ENCODE measurements at places on chromosomes 6 and 20.

- DNase-seq, result no peak
Observed at GRCh38 chr20:43991261-43991660, 76.6 kb downstream of the TOX2 start.

GRCh38 chr6:166308033-166308768, at the start of gene PRR18:
Gene PRR18, minus strand, starts transcription at chr6:166308392. Its CDS starts 250 bp downstream, at chr6:166308142.
- no peak for DNase-seq

DNA sequence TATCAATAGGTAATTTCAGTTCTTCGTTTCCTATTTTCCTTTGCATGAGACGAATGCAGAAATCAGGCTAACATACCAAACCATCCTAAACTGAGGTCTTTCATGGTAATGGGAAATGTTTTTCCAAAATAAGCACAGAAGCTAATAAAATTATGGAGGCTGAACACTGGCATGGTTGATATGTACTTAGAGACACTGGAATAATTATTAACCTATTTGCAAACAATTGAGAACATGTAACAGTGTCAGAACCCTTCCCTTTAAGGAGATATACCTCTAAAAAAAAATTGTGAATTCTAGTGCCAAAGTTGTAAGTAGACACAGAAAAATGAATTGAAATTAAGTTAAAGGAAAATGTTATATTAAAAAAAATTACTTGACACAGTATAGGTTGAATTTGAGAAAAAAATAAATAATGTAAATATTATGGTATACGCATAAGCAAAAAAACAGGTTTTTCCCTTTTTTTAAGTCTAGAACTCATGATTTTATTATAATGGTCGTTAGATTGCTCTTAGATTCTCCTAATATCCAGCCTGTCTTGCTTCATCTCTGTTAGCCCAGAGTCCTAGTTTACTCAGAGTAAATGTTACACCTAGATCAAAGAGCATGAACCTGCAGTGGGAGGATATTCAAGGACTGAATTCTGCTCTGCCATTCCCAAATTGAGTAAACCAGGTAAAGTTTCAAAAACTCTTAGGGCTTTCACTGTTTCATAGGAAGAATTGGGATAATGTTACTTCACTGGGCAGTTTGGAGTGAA, 1.7 kb downstream of the SLC17A2 start:
- no peak for DNase-seq

- DNase-seq, result peak; percentile 4
Observed at GRCh38 chr6:67643281-67643680, 991.8 kb upstream of the ADGRB3 start.

GRCh38 chr20:48148916-48149672, 363.8 kb upstream of the SULF2 start:
- no peak for DNase-seq

- DNase-seq, result no peak
Observed at GRCh38 chr20:63711085-63711645, 3.3 kb downstream of the ZGPAT start.

- no peak for DNase-seq
Observed at GRCh38 chr20:59821201-59821600, 112.2 kb downstream of the SYCP2 start.

DNA sequence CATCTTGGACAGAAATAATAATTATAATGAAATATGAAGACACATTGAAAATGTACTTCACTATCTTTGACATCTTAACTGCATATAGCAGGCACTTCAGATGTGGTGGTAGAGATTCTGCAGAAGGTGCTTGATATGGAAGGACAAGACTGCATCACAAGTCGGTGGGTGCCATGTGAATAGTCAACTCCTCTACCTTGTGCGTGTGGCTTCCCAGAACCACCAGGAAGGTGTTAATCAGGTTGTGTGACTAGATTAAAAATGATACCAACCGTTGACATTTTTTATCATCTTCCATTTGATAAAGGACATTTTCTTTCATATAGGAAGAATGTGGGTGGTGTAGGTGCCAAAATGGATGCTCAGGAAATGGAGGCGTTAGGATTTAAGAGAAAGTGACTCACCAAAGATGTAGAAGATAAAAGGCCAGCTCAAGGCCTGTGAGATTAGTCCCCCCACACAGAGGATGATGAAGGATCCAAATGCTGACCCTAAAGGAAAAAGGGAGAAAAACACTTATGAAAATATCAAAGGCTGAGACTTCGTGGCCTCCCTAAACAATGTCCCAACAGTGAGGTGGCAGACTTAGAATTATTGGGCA, 12.3 kb downstream of the SLC17A2 start:
- DNase-seq, result no peak

DNA sequence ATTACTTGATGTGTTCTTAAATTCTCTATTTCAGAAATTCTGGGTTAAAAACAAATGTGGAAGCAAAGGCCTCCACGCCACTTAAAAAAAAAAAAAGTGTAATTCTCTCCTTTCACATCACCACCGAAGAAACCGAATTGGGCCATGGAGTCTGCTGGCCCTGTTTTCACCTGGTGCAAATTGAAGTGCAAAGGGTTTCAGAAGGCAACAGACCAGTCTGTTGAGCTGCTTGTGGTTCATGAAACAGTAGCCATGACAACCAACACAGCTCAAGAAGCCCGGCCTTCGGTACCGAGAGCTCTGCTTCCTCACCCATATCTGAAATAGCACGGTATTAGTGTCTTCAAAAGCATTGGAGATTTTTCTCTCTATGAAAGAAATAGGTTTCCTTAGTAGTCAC, 63.1 kb downstream of the GMPR start:
- no peak for DNase-seq

GRCh38 chr6:77425216-77425615, 38.1 kb downstream of the HTR1B start:
- no peak for DNase-seq

- no peak for DNase-seq
Observed at GRCh38 chr6:20128018-20128417, 84.3 kb downstream of the MBOAT1 start.

DNA sequence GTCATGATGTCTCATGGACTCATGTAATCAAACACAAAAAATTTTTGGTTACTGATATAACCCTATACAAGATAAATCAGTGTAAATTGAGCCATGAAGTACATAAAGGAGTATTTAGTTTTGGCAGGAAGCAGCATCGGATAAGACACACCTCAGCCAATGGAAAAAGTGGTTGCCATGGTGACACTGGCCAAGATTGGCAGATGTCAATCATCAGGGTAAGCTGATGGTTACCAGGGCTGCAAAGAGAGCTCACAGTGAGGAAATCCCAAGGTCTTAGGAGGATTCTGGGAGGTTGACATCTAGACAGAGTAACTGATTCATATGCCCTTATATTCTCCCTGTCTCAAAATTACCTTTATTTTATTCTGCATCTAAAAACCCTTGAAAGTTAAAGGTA, 203.8 kb upstream of the PCSK2 start:
- no peak for DNase-seq

DNA sequence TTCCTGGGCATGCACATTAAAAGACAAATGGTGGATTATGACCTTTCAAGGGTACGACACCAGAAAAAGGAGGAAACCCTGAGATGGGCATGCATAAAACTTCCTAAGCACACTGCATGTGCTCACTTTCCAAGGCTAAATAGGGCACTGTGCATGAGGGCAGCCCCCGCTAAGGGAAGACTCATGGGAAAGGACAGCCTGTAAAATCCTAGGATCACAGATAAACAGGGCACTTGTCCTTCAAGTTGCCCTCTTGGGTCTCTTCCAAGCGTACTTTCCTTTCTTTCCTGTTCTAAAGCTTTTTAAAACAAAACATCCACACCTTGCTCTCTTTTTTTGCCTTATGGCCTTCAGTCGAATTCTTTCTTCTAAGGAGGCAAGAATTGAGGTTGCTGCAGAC, 106.5 kb upstream of the SYNCRIP start:
- DNase-seq, result no peak

- DNase-seq, result no peak
Observed at GRCh38 chr20:36703530-36703929, 42.4 kb downstream of the NDRG3 start.

All from muscle of arm (tissue), 14 donors.